ENCODE measurements at places on chromosomes 5 and 9.
A peak's percentile ranks its signal among the peaks of the same experiment; 100 is the strongest.

GRCh38 chr9:75238311-75238976, 150.1 kb downstream of the OSTF1 start:
- DNase-seq = peak; percentile 65

DNA sequence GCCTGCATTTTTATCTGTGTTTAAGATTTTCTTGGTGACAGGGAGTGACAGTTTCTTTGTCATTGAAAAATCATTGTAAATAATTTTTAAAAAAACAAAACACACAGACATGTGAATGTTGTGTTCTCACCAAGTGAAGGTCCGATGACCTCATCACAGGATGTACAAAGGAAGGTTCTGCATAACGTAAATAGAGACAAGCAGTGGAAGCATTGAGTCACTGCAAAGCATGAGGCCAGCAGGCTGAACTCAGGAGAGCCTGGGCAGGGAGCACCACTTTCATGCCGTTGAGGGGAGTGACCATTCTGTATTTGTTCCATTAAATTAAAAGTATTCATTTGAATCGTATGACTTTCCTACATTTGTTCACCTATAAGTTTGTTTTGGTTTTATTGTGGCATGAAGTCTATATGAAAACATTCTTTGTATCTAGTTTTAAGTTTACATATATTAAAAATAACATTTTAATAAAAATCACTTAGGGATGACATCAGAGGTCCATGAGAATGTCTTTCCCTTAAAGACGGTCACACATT, 70.4 kb upstream of the TLE1 start:
- no peak for DNase-seq

GRCh38 chr5:14676320-14676719, 11.8 kb downstream of the OTULIN start:
- peak; percentile 89 for DNase-seq

GRCh38 chr9:126631254-126631653, 17.5 kb downstream of the LMX1B start:
- DNase-seq = no peak

- DNase-seq = no peak
These were observed 220.2 kb downstream of the RAB3C start for GRCh38 chr5:58803056-58803455.

- DNase-seq = no peak
These were observed 6.7 kb downstream of the TMEM174 start for GRCh38 chr5:73179730-73180129.

- no peak for DNase-seq
These were observed 375.5 kb downstream of the PDE4D start for GRCh38 chr5:59517926-59518585.

GRCh38 chr5:56358703-56359681, 125.9 kb upstream of the ANKRD55 start:
- no peak for DNase-seq

- no peak for DNase-seq
These were observed 1.2 kb upstream of the MEGF9 start for GRCh38 chr9:120715389-120715924.

GRCh38 chr5:142970440-142971030, 200.4 kb downstream of the ARHGAP26 start:
- no peak for DNase-seq

DNA sequence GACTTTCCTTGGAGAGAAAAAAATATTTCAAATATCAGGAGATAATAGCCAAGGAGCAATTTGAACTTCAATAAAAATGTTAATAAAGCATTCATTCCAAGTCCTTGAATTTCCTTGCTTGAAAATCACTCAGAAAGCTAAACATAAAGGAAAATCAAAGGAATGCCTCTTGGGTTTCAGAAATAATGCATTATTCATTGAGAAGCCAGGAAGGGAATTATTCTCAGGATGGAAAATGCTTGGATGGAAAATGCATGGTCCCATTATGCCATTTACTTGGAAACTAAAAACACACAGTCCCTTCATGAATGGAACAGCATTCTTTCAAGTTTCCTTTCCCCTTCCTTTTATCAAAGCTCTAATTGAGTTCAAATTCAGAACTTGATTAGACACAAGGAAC, 160.9 kb downstream of the LPAR1 start:
- no peak for DNase-seq

DNA sequence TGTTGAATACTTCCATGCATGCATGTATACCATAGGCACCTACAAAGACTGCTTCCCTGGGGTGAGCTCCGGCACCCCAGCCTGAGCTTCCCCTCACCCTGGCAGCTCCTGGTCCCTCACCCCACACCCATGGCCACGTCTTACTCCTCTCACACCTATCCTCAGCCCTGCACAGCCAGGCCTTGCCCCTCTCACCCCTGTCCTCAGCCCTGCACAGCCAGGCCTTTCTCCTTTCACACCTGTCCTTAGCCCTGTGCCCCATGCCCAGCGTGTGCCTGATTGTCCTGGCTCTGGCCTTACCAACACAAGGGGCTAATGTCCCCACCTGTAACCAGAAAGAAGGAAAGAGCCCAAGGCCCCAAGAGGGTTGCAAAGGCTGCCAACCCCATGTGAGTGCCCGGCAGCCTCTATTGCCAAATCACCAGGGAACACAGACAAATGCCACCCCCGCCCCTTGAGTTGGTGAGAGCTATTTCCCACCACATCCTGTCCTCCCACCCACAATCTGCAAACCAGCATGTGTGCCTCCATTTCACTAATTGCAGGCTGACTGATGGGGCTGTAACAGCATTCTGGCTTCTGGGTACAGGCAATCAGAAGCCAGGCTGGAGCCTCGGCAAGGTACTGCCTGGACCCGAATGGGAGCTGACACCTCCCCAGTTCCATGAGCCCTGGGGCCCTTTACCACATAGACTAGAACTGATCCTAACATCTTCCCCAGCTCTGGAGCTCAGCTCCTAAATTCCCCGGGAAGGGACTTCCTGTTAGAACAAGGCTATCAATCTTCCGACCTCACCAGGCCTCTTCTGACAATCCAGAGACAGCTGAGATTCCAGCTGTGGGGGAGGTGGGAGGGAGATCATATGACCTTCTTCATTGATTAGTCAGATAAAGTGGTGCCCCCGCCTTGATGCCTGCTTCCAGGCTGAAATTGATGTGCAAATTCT, 78.2 kb downstream of the FAM114A2 start:
- peak; percentile 75 for DNase-seq

- no peak for DNase-seq
These were observed 440.0 kb upstream of the WWC1 start for GRCh38 chr5:167851416-167851815.

DNA sequence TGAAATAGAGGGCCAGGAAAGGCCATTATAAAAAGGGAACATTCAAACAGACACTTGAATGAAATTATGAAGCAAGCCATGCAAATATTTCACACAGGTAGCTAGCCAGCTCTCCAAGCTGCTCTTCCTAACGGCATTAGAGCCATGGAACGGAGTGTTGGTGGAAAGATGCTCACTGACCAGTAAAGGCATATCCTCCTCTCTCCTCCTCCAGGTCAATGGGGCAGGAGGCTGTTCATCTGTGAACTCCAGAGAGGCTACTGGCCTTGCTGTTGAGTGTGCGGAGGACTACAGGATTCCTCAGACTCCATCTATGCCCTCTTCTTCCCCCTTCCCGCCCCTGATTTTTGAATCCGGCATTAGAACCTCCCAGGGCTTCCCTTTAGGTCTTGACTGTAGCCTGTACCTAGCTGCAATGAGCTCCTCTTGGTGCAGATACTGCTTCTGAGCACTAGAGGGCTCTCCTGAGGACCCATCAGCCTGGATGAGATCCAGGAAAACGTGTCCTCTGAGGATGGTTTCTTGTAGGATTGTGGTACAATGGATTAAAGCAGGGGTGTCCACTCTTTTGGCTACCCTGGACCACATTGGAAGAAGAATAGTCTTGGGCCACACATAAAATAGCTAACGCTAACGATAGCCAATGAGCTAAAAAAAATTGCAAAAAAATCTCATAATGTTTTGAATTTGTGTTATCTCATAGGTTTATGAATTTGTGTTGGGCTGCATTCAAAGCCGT, 162.2 kb downstream of the SREK1 start:
- DNase-seq = peak; percentile 44

DNA sequence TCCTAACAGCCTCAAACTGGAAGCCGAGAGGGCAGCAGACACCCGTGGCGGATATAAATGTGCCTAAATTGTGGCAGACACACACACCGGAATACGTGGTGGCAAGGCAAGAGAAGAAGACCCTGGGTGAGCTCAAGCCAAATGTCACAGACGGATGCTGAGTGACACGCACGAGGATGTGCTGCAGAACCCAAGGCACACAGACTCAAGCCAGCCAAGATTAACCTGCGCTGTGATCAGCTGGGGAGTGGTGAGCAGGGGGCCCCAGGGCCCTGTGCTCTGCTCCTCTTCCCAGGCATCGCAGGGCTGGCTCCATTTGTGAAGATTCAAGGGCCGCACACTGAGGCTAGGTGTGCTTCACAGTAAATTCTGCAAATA, 16.4 kb downstream of the SEMA4D start:
- DNase-seq = no peak

DNA sequence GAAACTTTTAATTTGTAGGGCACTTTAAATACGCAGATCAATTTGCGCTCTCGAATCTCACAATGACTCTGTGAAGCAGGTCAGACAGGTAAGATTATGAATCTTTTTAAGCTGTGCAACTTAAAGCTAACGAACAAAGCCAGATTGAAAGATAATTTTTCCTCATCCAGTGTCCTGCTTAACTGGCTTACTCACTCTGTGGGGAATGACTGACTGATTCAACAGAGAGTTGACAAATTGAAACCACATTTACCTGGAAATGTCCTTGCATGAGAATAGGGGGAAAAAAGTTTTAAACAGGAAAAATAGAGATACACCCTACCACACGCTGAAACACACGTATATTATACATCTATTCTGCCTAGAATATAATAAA, 187.9 kb downstream of the MAN2A1 start:
- no peak for DNase-seq

Measured in common myeloid progenitor, CD34-positive (primary cell).